ENCODE measurements at places on chromosomes 12 and 14. TPM values are rescaled to one million over a fixed set of nuclear protein-coding genes. Genes with fewer than 3 reads are reported as not detected.

LUM gene
- polyA plus RNA-seq = 31.5 TPM

COCH gene
- polyA plus RNA-seq = 3.9 TPM

NDUFA9 gene
- 119 TPM for polyA plus RNA-seq

GDF3 gene
- 0.48 TPM for polyA plus RNA-seq

LRTM2 gene
- polyA plus RNA-seq = 0.62 TPM
